Iris pigment epithelial cell (primary cell): ENCODE measurements at places on chromosomes 12 and 14.

- DNase-seq = no peak
Observed at GRCh38 chr14:54877703-54878021, 25.0 kb downstream of the GCH1 start.

- no peak for DNase-seq
Observed at GRCh38 chr12:98656289-98657101, 11.4 kb downstream of the APAF1 start.

DNA sequence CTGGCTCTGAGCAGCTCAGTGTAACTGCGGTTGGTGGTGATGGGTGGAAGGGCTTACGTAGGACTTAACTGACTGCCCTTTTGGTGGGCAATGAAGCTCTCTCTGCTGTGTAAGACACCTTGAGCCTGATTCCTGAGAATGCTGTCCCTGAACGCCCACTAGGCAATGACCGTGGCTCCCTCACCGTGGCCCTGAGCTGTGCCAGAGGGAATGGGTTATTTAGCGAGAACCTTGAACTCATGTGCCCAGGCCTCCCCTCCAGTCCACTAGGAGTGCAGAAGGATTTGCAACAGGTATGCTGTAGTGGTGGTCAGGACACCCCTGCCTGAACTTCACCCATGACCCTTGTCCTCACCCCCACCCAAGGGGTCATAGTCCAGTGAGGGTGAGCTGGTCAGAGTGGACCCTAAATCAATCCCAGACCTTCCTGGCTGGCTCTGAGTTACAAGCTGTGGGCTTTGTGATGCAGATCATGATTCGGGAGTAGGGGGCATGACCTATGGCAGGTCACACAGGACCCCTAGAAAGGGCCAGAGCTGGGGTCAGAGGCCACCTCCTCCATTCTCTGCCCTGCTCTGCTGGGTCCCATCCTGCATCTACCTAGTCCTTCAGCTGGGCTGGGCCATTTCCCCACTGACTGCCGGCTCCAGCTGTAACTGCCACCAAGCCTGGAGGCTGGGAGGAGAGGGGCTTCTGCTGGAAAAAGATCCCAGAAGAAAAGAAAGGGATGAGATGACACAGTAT, 14.5 kb upstream of the ANKRD33 start:
- DNase-seq = no peak

GRCh38 chr12:109450980-109451379, 26.1 kb downstream of the KCTD10 start:
- DNase-seq = no peak
